ENCODE measurements at places on chromosomes 3 and 15.

DNA sequence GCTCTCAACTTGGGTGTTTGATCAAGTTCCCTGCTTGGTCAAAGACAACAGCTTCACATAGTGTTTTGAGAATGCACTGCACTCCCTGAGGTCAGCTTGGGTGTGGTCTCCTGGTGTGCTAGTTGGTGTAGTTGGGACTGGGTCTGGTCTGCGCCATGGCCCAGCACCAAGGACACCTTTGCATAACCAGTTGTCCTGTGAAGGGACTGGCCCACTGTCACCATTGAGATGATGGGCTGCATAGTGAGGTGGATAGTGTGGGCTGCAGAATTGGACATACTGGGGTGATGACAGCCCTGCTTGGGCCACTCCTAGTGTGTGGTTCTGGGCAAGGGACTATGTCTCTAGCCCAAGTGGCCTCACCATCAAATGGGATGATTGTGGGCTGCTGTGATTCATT is 9.5 kb downstream of the RPSA start:
- DNase-seq, result no peak

DNA sequence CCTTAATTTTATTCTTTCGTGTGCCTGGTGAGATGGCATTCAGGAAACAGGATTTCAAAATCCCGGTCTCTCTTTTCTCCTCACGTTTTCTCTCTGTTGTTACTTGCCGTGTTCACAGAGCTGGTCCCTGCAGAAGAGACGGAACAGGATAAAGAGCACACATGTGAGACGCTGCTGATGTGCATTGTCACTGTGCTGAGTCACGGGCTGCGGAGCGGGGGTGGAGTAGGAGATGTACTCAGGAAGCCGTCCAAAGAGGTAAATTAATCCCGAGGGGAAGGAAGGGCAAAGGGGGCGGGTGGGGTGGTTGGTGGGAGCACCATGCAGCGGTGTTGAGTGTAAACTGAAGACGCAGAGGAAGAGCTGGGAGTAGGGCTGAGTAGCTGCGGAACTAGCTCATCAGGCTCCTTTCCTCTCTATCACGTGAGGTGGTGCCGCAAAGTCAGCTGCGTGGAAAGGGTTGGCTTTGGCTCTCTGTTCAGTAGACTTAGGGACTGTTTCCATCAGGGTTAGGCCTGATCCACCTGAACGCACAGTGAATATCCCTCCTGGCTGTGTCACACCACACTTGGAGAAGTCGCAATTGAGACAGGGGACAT is 164.8 kb upstream of the BHLHE40 start:
- DNase-seq, result peak; percentile 45

GRCh38 chr15:29835301-29835700 is 13.0 kb upstream of the TJP1 start:
- DNase-seq, result no peak

DNA sequence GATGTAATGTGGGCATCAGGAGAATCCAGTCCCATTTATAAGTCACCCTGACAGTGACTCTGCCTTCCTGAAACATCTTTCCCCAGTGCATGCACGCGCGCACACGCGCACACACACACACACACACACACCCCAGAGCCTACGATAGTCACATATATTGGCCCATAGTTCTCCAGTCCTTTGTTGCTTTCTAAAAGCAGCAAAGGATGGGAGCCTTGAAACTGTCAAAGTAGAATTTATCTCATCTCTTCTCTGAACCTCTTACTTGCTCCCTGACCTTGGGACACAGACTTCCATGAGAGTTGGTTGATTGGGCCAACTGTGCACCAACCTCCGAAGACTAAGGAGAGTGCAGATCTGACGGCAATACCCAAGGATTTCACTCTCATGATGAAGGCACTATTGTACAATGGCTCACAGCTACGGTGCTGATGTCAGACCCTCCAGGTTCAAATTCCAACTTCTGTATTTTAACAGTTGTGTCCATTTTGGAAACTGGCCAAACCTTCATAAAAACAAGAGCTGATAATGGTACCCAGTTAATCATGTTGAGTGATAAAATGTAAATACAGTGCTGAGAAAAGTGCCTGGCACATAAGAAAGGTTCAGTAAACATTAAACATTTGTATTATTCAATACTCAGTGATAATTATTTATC is 8.3 kb downstream of the CPA3 start:
- no peak for DNase-seq

- DNase-seq, result no peak
Observed at GRCh38 chr15:89095073-89095472, 6.8 kb downstream of the ABHD2 start.

DNA sequence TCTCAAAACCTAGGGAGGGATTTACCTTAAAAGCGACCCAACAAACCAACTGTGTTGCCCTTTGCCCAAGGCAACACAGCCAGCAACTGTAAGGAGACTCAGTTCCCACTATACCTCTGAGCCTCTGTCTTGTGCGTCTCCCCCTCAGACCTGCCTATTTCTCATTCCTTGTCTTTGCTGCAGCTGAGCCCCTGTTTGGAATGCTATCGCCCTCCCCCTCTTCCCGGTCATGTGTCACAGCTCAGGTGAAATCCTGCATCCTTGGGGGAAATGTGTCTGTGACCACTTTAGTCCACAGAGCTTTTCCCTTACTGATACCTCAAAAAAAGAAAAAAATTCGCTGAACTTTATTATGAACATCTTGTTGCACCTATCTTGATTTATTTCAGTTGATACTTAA is 52.0 kb upstream of the LRIG1 start:
- no peak for DNase-seq

- no peak for DNase-seq
Observed at GRCh38 chr3:10786640-10787039, 29.4 kb upstream of the SLC6A11 start.

- DNase-seq, result no peak
Observed at GRCh38 chr15:48479751-48480150, 148.5 kb downstream of the DUT start.

- no peak for DNase-seq
Observed at GRCh38 chr3:177141899-177142646, 55.2 kb downstream of the TBL1XR1 start.

DNA sequence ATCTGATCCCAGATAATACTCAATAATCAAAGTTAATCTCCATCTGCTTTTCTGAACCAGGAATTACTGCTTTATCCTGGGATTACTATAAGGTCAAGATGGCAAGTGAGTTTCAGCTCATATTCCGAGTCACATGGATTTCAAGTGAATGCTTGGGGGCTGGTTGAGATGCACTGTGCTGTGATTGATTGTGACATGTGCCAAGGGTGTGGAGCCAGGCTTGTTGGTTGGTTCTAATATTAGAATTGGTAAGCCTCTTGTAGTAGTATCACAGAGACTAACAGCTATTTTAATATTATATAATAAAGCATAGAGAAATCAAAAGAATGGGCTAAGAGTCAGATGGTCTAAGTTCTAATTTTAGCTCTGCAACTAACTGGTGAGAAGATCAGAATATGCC is 74.2 kb upstream of the ICE2 start:
- DNase-seq, result no peak

DNA sequence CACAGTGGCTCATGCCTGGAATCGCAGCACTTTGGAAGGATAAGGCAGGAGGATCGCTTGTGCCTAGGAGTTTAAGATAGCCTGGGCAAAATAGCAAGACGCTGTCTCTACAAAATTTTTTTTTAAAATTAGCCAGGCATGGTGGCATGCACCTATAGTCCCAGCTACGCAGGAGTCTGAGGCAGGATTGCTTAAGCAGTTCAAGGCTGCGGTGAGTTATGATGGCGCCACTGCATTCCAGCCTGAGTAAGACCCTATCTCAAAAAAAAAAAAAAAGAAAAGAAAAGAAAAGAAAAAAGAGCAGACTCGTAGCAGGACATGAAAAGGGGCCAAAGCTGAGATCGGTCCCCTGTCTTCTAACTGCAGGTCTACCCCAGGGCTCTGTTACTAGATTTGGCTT is 18.9 kb downstream of the SRGAP3 start:
- DNase-seq, result no peak

DNA sequence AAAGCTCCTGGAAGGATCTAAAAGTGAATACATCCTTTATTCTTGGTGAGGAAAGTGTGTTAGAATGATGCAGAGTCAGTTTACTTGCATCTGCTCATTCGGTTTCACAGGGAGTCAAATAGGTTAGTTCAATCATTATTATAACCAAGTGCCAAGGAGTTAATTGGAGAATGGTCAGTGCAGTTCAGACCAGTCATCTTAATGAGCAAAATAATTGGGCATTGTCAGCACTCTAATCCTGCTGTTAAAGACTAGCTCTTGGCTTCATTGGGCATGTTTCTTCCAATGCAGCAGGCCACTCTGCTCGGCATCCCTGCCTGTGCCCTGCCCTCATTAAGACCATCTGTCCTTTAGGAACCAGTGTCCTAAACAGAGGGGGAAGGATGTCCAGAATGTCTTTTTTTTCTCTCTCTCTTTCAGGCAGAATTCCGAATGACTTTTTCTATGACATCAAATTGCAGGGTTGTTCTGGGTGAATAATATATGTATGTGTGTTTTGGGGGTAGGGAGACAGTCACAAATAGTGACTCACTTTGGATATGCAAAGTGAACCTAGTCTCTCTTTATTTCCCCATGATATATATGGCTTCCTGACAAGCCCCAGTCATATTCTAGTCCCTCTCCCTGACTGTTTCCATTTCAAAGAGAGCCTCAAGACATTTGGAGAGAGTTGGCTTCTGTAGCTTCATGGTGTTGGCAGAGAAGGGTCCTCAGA is 205.4 kb upstream of the TRIM42 start:
- no peak for DNase-seq

DNA sequence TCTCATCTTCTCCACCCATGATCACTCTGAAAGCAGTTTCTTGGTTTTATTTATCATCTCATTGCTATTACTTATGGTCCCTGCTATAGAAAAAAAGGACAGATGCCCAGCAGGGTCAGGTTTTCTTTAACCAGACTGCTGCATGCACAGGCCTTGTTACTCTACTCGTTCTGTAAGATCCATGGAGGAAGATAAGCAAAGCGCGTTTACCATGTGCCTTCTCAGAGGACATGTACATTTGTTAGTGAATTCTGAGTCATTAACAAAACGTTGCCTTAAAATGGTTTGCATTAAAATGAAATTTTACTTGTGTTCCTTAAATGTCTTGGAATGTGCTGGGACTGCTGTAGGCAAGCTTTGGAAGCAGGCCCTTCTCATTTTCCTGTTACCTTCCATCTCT is 657.3 kb upstream of the KCNMB2 start:
- DNase-seq, result no peak

DNA sequence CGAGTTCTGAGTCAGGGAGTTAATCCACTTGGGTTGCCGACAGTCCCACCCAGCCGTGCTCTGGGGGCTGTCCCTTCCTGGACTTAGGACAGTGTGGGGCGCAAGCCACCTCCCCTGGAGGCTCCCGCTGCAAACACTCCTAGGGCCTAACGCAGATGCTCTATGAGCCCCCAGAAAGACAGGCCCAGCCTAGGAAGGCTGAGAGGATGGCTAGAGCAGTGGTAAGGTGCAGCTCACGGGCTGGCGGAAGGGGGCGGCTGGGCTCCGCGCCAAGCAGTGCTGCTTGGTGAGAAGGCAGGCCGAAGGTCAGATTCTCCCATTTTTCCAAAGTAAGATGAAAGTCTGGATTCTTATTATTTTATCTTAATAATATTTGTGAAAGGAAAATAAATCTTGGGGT is 84.6 kb upstream of the ALDH1L1 start:
- no peak for DNase-seq

DNA sequence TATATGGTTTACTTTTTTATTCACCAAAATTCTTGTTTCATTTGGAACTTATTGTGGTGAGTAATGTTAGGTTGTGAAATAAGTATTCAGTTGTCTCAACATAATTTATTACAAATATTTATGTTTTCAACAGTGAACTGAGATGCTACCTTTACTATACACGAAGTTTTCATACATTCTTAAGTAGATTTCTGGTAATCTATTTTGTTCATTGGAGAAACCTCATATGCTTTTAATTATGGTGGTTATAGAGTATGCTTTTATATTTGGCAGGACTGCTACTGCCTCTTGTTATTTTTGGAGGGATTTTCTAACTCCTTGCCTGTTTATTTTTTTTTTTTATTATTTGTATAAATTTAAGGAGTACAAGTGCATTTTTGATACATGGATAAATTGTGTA is 253.1 kb downstream of the NLGN1 start:
- DNase-seq, result no peak

DNA sequence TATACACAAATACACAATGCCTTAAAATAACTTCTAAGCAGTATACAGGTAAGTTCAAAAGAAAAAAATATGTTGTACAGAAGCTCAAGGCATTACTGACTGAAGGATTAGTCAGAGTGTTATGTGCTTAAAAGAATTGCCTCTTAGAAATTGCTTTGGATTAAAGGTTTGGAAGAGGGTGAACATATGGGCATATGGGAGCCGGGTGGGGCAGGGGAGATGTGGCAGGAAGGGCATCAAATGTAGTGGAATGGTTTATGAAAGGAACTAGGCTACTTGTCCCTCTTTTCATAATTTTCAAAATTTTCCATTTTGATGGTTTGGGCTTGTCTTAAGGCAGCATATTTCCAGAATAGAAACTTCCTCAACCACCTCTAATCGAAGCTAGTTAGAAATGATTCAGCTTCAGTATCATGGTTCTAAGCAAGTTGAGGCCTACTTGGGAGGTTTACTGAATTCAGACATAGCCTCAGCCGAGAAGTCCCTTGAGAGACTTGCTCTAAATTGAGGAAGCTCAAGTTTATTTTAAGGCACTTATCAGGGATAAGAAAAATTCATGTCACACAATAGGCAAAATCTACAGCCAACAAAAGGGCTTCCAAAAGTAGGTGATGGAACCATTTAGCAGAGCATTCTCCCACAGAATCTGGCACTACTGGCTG is 10.1 kb upstream of the GOLGB1 start:
- DNase-seq, result no peak

DNA sequence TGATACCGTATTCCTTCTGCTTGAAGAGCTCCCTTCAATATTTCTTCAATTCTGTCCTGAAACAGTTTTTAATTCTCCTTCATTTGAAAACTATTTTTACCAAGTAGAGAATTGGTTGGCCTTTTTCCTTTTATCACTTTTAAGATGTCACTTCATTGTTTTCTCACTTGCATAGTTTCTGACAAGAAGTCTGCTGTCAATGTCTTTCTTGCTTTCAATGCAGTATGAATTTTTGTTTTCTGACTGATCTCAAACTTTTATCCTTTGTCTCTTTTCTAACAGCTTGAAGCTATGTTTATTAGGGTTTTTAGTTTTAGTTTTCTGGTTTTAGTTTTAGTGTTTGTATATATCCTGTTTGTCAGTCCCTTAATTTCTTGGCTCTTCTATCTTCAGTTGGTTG is 364.8 kb upstream of the TPRG1 start:
- DNase-seq, result no peak
